Stimulated activated CD4-positive, alpha-beta T cell treated with anti-CD3 and anti-CD28 coated beads, Interleukin-2, amount 100 ng/mL, for 4 hours (primary cell): ENCODE measurements at places on chromosomes 6 and 20.

GRCh38 chr6:41042226-41043055, at the start of gene TSPO2:
Gene TSPO2 (plus strand): TSS chr6:41042467. CDS start chr6:41042986, 519 bp downstream.
- DNase-seq = no peak

GRCh38 chr20:32903666-32904175, 45.0 kb downstream of the EFCAB8 start:
- no peak for DNase-seq

DNA sequence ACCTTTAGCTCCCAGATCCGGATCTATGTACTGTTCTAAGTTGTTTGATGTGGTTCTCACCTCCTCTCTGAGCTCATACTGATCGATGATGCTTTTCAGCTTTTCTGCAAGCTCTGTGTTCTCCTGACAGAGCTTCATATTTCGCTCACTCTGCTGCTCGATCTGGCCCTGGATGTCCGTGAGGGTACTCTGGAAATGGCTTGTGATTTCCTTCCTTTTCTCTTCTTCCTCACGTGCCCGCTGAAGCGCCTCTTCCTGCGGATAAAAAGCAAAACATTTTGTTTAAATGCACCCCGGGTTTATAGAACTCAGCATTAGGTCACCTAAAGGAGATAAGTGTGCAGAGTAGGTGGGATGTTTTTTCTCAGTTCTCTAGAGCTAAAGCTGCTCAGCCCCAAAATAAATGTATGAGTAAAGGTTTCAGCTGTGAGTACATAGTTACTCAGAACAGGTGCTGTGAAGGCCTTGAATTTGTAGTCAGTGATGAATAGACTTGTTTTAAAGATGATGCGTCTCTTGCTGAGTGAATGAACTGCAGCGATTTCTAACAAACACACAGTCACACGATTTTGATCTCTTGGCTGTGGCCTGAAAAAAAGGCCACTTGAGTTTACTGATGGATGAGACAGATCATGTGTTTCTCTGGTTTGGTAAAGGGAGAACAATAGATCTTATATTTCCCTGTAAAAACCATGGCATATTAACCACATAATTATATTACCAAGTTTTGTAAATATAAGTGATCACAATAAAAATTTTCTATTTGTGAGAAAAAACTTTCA, 29.1 kb downstream of the TXLNB start:
- DNase-seq = no peak

DNA sequence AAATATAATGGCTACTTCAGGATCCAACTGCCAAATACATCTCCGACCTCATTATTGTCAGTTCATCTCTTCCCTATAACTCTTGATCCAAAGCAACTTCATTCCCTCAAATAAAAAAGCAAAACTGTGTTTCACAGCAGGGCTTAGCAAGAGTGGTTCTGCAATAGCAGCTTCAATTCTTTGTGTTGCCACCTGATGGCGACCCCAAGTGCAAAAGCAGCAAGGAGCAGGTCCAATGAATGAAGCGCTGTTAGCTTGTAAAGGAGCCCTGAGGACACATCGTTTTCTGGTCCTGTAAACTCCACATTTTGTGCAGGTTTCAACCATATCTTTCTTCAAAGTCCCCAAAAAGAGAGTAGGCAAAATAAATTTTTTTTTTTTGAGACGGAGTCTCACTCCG, 19.6 kb downstream of the RTN4IP1 start:
- DNase-seq = no peak

GRCh38 chr20:39631557-39631956, 669.4 kb downstream of the DHX35 start:
- no peak for DNase-seq

- no peak for DNase-seq
Observed at GRCh38 chr20:10562899-10563298, 110.9 kb downstream of the JAG1 start.

GRCh38 chr6:9841886-9842725, 572.8 kb downstream of the TFAP2A start:
- no peak for DNase-seq

DNA sequence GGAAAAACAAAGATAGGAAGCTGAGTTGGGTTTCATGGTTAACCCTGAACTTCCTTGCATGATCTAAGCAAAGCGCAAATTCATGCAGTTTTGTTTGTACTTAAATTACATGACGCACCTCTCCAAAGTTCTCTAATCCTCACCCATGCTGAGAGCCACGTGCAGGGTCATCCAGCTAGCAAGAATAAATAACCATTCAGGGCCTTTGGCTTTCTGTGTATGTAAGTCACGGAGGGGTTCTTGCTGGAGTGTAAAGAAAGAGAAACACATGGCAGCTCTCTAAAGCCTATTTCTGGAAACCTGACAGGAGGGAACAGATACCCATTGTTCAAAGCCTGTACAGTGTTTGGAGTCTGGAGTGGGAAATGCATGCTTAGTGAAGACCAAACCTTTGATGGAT, 171.7 kb upstream of the CCN2 start:
- DNase-seq = no peak

GRCh38 chr20:18019068-18019467, 38.6 kb downstream of the OVOL2 start:
- DNase-seq = no peak

- no peak for DNase-seq
Observed at GRCh38 chr20:33568378-33568777, 78.5 kb downstream of the CBFA2T2 start.

DNA sequence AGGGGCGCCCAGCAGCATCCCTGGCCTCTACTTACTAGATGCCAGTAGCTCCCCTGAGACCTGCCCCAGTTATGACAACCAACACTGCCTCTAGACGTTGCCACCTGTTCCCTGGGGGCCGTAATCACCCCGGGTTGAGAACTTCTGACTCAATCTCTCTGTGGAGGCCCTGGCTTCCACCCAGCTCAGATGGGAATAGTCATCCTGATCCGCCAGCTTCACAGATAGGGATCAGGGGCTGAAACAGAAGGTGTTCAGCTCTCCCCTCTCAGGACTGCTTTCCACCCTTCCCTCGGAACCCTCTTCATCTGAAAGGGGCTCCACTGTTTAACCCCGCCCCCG, 3.3 kb downstream of the CAPN11 start:
- DNase-seq = no peak

GRCh38 chr6:29924287-29924686, 18.0 kb upstream of the HLA-A start:
- DNase-seq = no peak

- DNase-seq = no peak
Observed at GRCh38 chr20:44221368-44221954, 10.9 kb upstream of the OSER1 start.

- DNase-seq = no peak
Observed at GRCh38 chr6:155867682-155868081, 412.0 kb upstream of the NOX3 start.

DNA sequence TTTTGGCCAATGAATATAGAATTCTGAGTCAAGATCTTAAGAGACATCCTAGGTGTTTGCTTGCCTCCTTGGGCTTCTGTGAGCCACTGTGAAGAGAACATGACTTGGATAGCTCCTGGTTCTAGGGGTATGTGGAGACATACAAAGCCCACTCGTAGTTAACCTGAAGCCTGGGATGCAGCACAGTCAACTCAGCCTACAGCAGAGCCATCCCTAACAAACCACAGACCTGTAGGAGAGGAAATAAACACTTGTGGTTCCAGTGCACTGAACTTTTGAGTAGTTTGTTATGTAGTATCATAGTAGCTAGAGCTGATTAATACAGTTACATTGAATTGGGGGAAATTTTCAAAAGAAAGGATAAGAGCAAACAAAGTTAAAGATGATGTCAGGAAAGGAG, 474.4 kb upstream of the HSF2 start:
- no peak for DNase-seq

DNA sequence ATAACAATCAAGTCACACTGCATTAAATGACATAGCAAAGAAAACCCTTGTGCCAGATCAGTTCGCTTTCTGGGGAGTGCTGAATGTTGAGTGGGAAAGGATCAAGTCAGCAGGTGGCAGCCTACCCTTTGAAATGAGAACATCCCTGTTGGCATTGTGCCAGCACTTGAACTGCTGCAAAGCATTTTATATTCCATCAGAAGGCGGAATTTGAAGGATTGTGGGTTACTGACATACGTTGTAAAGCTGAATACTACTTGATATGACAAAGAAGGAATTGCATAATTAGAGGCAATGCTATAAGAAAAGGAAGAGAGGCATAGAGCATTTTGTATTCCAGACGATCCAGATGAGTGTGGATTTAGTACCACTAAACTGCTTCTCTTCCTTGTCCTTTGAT, 26.5 kb downstream of the BCKDHB start:
- DNase-seq = peak; percentile 1

DNA sequence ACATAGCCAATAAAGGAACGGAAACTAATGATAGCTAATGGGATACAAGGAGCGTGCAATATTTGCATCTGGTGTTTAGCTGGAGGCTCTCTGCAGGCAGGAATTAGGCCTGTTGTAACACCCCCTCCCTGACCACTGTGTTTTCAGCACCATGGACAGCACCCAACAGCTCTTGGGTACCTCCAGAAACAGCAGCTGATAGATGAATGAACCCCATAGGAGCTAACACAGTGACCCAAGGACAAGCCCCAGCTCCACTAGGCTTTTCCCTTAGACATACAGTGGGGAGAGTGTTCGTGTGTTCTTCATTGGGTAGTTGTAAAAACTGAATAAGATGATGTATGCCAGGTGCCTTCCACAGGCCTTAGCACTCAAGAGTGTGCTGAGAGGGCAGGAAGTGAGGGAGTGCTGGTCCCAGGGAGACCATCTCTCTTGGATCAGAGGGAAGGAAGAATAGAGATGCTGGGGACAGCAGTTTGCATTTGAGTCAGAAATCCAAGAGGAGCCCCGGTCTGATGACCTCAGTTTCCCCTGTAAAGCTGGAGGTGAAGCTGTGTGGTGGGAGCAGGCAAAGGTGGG, 161.3 kb downstream of the PHACTR3 start:
- no peak for DNase-seq

- no peak for DNase-seq
Observed at GRCh38 chr6:158780246-158780884, 38.8 kb downstream of the EZR start.

DNA sequence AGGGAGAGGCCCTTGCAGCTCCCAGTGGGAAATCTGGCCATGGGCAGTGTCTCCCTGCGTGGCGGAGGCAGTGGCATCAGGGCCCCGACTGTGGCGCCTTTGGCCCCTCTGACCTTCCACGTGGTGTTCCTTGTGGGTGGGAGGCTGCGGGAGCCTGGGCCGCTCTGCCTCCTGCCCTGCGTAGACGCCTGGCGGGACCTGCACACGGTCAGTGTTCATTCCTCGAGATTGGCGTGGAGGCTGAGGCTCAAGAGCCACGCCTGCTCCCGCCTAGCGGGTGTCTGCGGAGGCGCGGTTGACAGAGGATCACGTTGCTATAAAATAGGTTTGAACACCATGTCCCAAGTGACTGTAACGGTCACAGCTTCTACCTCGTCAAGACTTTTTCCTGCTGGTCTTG, 14.0 kb downstream of the COL9A3 start:
- no peak for DNase-seq

DNA sequence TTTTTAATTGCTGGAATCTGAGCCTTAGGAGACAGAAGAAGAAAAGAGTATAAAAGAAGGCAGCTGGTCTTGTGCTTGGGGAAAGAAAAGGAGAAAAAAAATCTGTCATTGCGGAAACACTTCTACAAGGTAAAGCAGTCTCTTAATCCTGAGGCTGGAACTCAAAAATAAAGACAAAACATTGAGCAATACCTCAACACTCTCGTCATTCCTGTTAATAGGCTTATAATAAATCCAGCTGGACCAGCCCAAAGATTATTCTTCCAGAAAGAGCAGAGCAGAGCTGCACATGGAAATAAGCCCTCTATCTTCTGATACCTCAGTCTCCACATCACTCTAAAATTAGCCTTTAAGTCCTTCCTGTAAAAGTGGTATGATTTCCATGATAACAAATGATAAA, 62.0 kb upstream of the HIVEP1 start:
- no peak for DNase-seq

DNA sequence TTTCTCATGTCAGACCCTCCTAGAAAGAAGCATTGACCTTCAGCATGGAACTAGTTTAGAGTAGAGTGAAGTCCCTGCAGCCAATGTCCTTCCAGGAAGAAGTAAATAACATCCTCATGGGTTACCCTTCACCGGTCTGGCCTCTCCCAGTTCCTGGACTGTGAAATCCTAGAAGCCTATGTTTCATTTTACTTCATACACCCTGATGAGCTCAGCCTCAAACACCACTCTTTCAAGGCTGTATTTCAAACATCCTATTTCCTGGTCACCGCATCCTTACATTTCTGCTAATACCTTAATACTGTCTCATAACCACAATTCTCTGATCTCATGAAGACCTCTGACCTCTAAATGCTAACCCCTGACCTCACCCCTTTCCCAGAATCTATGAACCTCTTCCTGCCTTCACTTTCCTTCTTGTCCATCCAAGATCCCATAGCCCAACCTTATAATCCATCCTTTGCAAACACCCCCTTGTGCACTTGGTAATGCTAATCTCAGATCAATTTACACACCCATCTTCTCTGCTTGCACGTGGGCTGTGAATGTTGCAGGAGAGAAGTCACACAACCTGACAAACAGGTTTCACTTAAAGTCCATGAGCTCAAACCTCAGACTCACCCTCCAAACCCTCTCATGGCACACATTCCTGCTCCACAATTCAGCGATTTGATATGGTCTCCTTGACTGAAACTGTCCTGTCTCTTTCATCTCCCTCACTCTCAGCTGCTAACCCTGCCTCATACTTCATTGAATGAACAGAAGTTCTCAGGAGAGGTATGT, 30.2 kb downstream of the SLC2A10 start:
- DNase-seq = no peak

DNA sequence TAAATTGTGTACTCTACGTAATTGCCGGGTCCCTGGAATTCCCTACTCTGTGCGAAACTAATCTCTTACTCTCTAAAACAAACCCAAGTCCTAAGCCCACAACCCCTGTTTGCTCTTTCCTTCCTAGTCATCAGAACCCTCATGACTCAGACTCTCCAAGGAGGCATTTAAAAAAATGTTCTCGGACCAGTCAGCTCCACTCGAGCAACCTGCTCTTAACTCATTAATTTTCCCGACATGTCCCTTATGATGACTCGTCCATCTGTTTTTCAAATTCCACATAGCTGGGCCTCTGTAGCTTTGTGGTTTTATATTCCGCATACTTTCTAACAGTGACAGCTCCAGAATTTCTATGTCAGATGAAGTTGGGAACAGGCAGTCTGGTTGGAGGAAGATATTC, 2.6 kb upstream of the MUC22 start:
- no peak for DNase-seq

- DNase-seq = no peak
Observed at GRCh38 chr20:54716174-54716747, 240.9 kb downstream of the DOK5 start.

GRCh38 chr20:58088625-58089024, 139.8 kb downstream of the ANKRD60 start:
- no peak for DNase-seq

DNA sequence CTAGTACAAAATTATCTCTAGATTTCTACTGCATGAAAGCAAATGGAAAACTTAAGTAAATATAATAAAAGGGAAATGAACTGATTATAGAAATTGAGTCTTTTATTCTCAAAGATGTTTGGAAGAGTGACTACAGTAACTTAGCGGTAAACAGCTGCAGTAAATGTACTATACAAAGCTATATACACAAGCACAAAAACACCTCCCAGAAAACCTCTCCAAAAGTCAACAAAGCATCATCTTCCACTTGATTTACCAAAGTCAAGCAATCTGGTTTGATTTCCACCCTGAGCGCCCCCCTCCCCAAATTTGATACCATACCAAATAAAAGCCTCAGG, 142.1 kb upstream of the SHLD1 start:
- no peak for DNase-seq
